Progenitor cell of endocrine pancreas (in vitro differentiated cells): ENCODE measurements at places on chromosomes 11 and 22. TPM values are rescaled to one million over a fixed set of nuclear protein-coding genes. Genes with fewer than 3 reads are reported as not detected.

The FOSL1 gene
- total RNA-seq: 1.7 and 2.6 TPM in 2 replicates

The MGAT3 gene
- 28.8 and 32.7 TPM in 2 replicates for total RNA-seq

The OR1S1 gene
- not detected in 2 replicates for total RNA-seq

DNA sequence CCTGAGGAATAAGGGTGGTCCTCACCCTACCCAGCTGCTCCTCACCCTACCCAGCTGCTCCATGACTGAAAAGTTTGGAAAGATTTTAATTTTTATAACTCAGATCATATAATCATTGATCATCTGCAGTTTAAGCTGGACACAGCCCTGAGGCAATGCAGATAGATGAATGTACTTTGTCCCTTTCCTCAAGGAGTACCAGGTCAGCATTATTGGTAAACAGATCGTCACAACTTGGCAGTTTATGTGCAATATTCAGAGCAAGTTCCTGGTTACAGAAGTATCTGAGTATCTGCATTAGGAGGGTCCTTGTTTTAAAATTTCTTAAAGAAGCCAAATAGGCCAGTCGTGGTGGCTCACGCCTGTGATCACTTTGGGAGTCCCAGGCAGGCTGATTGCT lies 3.6 kb downstream of the TNRC6B start:
- DNase-seq: no peak

GRCh38 chr11:70082829-70083228 lies 4.7 kb downstream of the ANO1 start:
- DNase-seq: no peak

GRCh38 chr11:35539781-35540281 lies 14.4 kb upstream of the PAMR1 start:
- no peak for DNase-seq

GRCh38 chr11:11997049-11997322 lies 11.4 kb downstream of the DKK3 start:
- DNase-seq: no peak

DNA sequence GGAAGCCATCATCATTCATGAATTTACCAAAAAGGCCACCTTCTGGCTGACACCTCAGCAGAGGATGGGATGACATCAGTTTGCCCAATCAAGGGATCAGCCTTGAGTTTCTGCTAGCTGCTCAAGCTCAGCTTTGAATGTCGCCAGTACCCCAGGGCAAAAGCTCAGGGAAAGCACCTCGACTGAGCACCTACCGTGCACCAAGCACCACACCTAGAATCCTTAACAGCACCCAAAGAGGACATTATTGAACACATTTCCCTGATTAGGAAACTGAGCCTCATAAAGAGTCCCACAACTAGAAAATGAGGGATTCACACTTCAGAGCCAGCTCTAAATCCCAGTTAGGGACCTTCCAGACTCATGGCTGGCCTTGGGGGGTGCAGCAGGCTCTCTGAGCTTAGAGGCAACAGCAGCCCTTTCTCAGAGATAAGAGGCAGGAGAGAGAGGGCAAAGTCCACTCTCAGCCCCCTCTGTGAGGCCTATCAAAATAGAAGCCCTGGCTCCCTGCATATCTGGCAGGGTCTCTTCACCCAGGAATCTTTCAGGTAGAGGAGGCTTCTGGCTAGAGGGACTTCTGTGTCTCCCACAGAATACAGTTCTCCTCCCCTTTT lies 13.4 kb upstream of the DAGLA start:
- peak; percentile 45 for DNase-seq

- no peak for DNase-seq
Measured at GRCh38 chr11:2575591-2576051, 124.2 kb downstream of the KCNQ1OT1 start.

DNA sequence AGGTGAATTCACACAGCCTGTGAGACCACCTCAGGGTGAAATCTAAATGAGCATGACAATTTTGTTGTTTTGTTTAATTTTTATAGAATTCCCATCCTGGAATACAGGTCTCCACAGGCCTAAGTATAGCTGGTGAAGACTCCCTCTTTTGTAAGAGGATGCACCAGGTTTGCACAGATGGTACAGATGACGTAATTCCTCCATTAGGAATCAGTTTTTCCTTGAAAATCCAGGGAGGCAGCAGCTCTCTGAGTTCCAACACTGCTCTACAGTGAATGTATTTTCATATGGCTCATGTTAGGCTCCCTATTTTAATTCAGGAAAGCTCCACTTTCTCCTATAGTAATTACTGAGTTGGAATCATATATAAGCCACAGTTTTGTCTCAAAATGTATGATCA lies 47.2 kb downstream of the USP28 start:
- no peak for DNase-seq
